ENCODE measurements at places on chromosomes 3 and 15. TPM values are rescaled to one million over a fixed set of nuclear protein-coding genes. Genes with fewer than 3 reads are reported as not detected.

TUSC7 gene
- not detected for total RNA-seq

DNA sequence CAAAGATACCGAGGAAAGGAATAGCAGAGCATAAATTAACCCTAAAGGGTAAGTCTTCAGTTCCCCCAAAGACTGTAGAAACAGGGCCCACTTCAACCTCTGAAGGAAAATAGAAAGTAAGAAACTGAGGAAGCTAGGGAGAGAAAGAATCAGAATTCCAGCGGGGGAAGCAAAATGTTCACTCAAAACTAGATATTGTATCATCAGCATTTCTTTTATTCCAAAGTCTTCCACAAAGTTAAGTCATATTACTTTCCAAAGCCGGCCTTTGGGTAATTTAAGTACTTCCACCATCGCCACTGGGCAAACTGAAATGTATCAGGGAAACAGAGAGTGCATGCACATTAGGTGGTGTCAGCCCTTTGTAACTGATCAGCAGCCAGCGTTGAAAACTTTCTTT lies 88.3 kb downstream of the RSL24D1 start:
- H3K4me3 ChIP-seq = no peak overlapping the region
- H3K36me3 ChIP-seq = no peaks in the 10 kb centered on the region
- H3K27me3 ChIP-seq = no peaks in the 10 kb centered on the region
- DNase-seq = no peak
- H3K27ac ChIP-seq = no peak overlapping the region
- H3K4me1 ChIP-seq = peaks cover 14% of the 10 kb centered on the region

GRCh38 chr3:81492040-81492439 lies 269.4 kb downstream of the GBE1 start:
- no peaks in the 10 kb centered on the region for H3K27me3 ChIP-seq
- no peak for DNase-seq
- H3K36me3 ChIP-seq = no peaks in the 10 kb centered on the region
- H3K4me1 ChIP-seq = no peaks in the 10 kb centered on the region
- no peak overlapping the region for H3K27ac ChIP-seq

GRCh38 chr3:49019941-49020329 lies 1.6 kb upstream of the DALRD3 start:
- H3K4me1 ChIP-seq = peaks cover 42% of the 10 kb centered on the region
- peaks cover 11% of the 10 kb centered on the region for H3K36me3 ChIP-seq
- peak overlapping the region; percentile 89 for H3K4me3 ChIP-seq
- DNase-seq = no peak

BCL6 gene
- total RNA-seq = 21.2 TPM

DNA sequence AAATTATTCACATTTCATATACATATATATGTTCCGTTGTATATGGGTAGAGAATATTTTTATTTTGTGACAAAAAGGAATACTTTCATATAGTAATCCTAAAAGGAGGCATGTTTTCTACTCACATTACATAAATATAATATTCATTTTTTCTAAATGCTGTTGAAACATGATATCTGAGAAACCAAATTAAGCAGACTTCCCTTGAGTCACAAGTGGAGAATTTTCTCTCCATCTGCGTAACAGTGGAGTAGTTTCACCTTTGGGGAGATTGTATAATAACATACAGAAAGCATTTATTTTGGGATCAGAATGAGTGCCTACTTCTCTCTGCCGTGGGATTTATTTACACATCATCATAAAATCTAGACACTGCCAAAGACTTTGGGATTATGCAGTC lies 849.8 kb downstream of the NSUN3 start:
- H3K4me1 ChIP-seq = no peaks in the 10 kb centered on the region
- DNase-seq = no peak
- no peak overlapping the region for H3K27ac ChIP-seq
- H3K4me3 ChIP-seq = no peak overlapping the region
- no peaks in the 10 kb centered on the region for H3K36me3 ChIP-seq

- H3K36me3 ChIP-seq = peaks cover 30% of the 10 kb centered on the region
- H3K4me3 ChIP-seq = no peak overlapping the region
- H3K27ac ChIP-seq = no peak overlapping the region
- no peaks in the 10 kb centered on the region for H3K27me3 ChIP-seq
- H3K4me1 ChIP-seq = no peaks in the 10 kb centered on the region
Observed at GRCh38 chr3:128804811-128805155, 74.6 kb upstream of the ACAD9 start.

DNA sequence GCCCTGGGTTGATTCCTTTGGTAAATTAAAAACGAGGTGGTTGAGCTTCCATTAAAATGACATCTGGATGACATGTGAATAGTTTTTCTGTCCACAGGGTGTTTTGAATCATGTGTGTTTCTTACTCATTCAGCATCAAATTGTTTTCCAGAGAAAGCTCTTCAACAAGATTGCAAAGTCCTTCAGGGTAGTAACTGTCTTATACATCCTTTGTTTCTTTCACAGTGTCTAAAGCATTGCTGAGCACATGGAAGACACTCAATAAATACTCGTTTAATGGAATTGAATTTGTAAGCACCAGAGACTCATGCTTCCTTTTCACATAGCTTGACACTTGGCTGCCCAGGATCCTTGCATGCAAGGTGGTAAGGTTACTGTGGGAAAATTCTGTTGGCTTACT lies 223.1 kb upstream of the CNTN6 start:
- H3K4me1 ChIP-seq = no peaks in the 10 kb centered on the region
- no peaks in the 10 kb centered on the region for H3K36me3 ChIP-seq

DNA sequence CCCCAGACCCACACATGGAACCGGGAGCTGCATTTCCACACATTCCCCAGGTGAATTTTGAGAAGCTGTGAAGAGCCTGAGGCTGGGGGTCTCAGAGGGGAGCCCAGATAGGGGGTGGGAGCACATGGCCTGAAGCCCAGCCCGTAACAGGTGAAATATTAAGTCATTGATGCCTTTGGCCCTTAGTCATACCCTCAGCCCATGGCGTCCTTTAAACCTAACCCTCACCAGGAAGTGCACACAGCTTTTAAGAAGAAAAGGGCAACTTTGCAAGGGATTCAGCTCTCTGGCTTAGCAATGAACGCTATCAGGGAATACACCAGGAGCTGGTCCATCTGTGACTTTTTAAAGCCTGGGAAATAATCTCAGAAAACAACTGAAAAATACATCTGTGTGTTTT lies 40.6 kb downstream of the WNT7A start:
- no peaks in the 10 kb centered on the region for H3K36me3 ChIP-seq
- H3K27me3 ChIP-seq = peaks cover 4% of the 10 kb centered on the region
- DNase-seq = no peak
- H3K27ac ChIP-seq = no peak overlapping the region
- H3K4me1 ChIP-seq = no peaks in the 10 kb centered on the region
- H3K4me3 ChIP-seq = no peak overlapping the region

- peaks cover 23% of the 10 kb centered on the region for H3K4me1 ChIP-seq
- H3K36me3 ChIP-seq = no peaks in the 10 kb centered on the region
- H3K27ac ChIP-seq = no peak overlapping the region
- H3K27me3 ChIP-seq = no peaks in the 10 kb centered on the region
Observed at GRCh38 chr3:11479221-11479620, 164.5 kb downstream of the VGLL4 start.

TMEM108 gene
- total RNA-seq = not detected

DNA sequence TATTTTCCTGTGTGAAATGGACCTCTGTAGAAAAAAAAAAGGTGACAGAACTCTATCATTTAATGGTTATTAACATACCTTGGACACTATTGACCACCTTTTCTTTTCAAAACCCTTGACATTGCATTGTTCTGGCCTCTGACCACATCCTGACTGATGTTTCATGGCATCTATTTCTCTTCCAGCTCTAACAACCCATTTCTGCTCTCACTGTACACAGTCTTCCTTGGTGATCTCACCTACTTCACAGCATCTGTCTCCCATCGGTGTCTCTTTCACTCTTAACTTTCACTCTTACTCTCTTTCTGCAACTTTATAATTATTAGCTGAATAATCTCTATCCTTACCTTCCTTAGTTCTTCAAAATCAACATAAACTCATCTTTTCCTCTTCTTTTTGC lies 217.4 kb upstream of the CD96 start:
- no peak for DNase-seq
- H3K4me1 ChIP-seq = no peaks in the 10 kb centered on the region
- no peak overlapping the region for H3K27ac ChIP-seq
- no peaks in the 10 kb centered on the region for H3K27me3 ChIP-seq
- no peaks in the 10 kb centered on the region for H3K36me3 ChIP-seq

IP6K1 gene
- 17.7 TPM for total RNA-seq

Measured in HepG2 (cell line).